ENCODE measurements at places on chromosomes 6 and 20.

- no peak for DNase-seq
These were observed 447.0 kb downstream of the LMBRD1 start for GRCh38 chr6:69349771-69350170.

DNA sequence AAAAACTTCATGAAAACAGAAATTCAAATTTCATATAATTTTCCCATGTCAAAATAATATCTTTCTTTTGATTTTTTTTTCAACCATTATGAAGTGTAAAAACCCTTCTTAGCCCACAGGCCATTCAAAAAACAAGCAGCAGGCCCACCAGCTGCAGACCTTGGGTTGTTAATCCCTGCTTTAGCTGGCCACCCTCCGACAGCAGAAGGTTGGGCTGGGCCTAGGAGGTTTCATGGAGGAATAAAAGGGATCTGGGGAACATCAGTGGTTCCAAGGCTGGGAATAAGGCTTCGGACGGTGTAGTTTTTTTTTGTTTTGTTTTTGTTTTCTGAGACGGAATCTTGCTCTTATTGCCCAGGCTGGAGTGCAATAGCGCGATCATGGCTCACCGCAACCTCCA lies 3.6 kb upstream of the HSP90AB1 start:
- no peak for DNase-seq

DNA sequence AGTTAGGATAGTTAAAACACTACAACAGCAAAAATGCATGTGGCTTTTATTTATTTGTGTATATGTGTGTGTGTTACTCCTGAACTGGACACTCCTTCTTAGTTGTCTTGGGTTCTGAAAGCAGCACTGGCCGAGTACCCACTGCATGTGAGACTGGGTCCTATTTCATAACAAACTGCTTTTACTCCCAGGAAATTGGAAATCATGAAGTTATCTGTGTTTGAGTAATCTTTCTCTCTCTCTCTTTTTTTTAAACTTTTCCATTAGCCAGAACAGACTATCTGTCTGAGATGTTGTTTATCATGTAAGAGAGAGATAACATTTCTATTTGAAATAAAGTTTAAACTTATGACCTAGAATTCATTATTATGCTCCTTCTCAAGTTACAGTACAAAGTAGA lies 110.4 kb downstream of the LIN28B start:
- DNase-seq, result no peak

DNA sequence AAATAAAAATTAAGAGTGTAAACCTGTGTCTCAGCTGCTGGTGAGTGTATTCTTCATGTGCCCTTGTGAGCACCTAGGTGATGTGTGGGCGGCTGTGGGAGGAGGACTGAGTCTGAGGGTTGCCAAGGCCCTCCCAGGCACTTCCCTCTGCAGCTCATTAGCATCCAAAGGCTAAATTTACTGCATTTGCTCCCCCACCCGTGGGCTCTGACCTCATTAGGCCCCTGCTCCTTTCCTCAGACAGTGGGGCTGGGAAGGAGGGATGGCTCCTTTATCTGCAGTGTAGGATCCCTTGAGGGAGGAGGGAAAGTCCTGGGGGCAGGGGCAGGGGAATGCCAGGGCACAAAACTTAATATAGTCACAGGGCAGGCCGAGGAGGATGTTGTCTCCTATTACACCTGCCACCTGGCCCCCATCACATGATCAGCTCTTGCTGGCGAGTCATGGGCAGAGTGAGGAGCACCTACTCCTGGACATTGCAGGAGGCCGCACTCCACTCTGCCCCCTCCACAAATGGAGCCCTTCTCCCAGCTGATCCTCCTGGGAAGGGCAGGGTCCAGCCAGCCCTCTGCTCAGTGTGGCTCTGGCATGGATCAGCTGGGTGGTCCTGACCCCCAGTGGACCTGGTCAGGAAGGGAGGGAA lies 133.2 kb downstream of the MRPL14 start:
- DNase-seq, result no peak

GRCh38 chr6:13615792-13616120 lies 621 bp downstream of the NOL7 start:
- peak; percentile 9 for DNase-seq

- no peak for DNase-seq
These were observed 68.5 kb downstream of the MRPL14 start for GRCh38 chr6:44058617-44059358.

DNA sequence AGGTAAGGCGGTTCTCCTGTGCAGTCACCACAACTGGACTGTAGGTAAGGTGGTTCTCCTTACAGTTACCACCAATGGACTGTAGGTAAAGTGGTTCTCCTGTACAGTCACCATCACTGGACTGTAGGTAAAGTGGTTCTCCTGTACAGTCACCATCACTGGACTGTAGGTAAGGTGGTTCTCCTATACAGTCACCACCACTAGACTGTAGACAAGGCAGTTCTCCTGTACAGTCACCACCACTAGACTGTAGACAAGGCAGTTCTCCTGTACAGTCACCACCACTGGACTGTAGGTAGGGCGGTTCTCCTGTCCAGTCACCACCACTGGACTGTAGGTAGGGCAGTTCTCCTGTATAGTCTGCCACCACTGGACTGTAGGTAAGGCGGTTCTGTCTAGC lies 212.3 kb downstream of the TFAP2A start:
- no peak for DNase-seq

GRCh38 chr6:30914854-30915590 lies 984 bp downstream of the VARS2 start:
- no peak for DNase-seq

GRCh38 chr6:116012471-116012949 lies 48.2 kb downstream of the FRK start:
- no peak for DNase-seq

- DNase-seq, result no peak
These were observed 6.7 kb upstream of the CST9 start for GRCh38 chr20:23612396-23612795.

GRCh38 chr6:129749749-129750120 lies 39.8 kb upstream of the ARHGAP18 start:
- no peak for DNase-seq

GRCh38 chr20:32970115-32970972 lies 33.9 kb downstream of the SUN5 start:
- DNase-seq, result no peak

DNA sequence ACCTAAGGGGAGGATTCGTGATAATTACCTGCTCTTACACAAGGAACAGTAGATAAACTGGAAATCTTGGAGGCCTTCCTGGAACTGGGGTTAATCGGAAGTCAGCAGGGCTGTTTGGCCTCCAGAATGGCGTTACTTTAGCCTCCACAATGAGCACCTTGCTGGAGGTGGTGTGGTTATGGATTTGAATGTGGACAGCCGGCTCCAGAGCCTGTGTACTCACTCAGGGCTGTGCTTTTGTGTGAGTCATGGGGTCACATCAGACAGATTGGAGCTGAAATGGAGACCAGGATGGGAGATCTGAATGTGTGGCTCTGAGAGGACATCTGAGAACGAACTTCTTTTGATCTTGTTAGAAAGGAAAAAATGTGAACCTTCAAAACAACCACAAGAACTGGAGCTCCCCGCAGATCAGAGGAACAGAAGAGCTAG lies 30.4 kb downstream of the IGF2R start:
- no peak for DNase-seq

DNA sequence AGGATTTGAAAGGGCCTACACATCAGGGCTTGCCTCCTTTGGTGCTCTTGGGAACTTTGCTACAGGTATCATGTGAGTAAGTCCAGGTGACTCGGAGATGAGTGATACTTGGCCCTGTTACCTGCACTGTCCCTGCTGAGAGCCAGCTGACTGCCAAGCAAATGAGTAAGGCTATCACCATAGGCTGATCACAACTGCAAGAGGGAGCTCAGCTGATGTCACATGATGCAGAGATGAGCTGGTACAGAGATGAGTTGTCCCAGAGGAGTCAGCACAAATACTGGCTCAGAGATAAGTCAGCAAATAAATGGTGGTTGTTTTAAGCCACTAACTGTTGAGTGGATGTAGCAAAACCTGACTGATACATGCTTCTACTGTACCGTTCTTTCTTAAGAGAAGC lies 41.4 kb downstream of the LAMP5 start:
- DNase-seq, result no peak

DNA sequence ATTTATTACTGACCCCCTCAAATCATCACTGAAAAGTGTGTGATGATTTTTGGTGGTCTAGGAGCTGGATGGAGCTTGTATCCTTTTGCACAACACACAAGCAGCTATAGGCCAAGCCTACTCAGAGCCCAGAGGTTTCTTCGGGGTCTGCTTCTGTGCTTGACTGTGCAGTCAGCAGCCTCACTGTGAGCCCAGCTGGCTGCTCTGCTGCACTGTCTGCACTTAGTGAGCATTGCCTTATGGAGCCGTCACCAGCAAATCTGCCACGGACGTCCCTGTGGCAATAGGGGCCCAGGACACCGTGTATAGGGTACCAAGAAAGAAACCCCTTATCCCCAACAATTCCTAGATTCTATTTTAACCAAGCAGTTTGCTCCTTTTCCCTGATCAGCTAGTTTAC lies 38.6 kb upstream of the GMPR start:
- DNase-seq, result no peak

DNA sequence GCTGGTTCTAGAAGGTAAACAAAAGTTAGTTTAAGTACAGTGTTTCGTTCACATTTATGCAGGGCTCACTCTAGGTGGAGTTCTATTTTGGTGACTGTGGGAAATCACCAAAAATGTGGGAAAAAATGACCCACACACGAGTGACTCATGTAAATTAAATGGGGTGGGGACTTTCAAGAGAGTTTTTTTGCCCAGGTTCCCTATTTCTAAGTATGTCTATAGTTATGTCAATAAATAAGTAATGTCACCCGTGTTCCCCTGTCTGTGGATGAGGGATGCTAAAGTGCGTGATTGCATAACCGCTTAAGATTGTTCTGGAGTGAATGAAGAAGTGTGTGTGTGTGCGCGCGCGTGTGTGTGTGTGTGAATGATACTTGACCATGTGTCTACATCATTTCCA lies 69.1 kb downstream of the MYB start:
- no peak for DNase-seq

GRCh38 chr20:31875671-31876070 lies 5.2 kb downstream of the TTLL9 start:
- DNase-seq, result no peak

DNA sequence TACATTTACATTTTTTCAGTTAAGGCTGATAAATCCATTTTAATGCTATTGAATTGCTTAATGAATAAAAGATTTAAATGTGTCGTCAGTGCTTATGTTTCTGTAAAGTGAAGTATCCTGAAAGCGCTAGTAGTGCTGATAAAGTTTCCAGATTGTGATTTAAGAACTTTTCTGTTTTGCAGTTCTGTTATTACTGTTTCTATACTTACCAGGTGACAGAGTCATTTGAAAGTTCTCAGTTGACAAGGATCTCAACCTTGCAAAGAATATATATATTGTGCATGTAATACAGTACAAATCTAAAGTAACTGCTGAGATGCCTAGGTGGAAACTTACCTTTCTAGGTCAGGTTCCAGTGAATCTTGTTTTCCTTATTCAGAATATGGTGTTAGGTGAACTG lies 201.8 kb downstream of the ARID1B start:
- no peak for DNase-seq

DNA sequence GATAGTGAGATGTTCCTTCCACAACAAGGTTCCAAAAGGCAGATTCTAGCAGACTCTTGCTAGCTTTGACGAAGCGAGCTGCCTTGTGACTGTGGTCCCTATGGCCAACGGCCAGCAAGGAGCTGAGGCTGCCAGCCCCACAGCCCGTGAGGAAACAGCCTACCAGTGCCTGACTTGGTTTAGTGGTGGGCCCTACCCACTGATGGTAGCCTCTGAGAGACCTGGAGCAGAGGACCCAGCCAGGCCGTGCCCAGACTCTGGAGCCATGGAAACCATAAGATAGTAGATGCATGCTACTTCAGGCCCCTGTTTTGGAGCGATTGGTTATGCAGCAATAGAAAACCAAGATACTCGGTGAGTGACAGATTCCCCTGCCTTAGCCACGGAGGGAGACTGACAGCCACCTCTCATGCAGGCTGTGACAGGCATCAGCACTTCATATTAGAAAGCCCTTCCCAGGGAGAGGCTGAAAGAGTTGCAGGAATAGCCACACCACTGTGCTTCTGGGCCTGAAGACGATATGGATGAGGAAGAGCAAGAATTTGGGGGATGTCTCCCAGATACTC lies 19.2 kb downstream of the PSMG4 start:
- DNase-seq, result no peak

DNA sequence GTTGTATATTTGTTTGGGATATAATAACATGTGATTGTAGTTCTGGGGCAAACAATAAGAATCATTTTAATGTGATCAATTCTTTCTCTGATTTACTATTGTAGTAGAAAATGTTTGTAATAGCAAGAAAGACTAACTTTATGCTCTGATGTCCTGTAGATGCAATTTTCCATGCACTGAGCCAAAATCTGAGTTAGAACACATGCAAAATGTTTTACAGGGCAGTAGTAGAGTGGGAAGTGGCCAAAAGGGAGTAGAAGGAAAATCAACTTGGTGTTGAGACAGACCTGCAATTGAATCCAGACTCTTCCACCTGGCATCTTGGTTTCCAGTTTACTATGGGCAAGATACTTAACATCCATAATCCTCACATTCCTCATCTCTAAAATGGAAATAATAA lies 93.5 kb upstream of the BMP5 start:
- no peak for DNase-seq

DNA sequence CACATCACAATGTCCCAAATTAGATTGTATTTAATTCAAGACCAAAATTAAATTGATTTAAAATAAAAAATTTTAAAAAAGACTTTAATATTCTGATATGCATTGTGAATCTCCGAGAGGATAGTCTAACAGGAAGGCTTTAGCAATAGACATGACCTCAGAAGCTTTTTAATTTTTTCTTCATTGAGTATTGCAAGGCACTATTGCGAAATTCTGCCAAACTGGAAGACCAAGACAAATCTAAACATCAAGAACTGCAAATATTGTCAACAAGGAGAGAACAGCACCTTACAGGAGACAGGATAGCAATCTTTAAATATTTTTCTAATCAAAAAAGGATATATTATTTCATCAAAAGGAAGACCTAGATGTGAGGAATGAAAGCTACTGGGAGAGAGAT lies 56.9 kb downstream of the BMP5 start:
- no peak for DNase-seq

Data from stimulated activated CD8-positive, alpha-beta memory T cell treated with anti-CD3 and anti-CD28 coated beads, Interleukin-15, amount 100 ng/mL, for 4 hours (primary cell).